ENCODE measurements at places on chromosomes 6 and 20.
A peak's percentile ranks its signal among the peaks of the same experiment; 100 is the strongest.

DNA sequence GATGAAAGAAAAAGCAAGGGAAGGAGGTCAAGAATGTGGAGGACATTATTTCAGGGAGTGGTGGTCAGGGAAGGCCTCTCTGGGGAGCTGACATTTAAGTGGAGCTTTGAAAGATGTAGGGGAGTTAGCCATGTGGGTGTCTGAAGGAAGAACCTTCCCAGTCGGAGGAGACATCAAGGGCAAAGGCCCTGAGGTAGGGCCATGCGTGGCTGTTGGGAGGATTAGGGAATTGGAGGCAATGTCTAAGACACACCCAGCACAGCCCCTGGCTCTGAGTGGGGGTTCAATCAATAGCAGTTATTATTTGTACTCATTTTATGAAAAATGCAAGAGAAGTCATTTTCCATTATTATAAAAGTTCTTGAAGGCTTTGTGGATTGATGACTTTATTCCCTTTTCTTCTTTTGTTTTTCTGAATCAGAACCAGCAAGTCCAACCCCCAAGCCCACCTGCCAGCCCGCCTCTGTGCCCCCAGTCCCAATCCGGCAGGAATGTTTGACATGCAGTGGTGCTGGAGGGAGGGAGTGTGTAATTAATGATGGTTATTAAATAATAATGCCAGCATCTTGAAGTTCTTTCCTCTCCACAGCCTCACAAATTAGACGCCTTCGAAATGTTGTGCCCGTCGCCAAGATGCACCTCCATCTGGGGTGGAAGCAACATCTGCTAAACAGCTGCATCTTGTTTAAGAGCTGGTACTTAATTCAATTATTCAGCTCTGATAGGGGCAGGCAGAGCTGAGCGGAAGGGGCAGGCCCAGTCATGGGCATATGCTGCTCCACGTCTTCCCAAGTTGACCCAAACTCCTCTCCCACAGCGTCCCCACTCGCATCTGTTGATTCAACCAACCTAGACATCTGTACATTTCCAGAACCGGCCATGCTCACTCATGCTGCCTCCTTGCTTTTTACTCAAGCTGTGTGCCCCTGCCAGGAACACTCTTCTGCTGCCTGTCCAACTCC lies 81.3 kb upstream of the SIRPA start:
- no peak for DNase-seq

DNA sequence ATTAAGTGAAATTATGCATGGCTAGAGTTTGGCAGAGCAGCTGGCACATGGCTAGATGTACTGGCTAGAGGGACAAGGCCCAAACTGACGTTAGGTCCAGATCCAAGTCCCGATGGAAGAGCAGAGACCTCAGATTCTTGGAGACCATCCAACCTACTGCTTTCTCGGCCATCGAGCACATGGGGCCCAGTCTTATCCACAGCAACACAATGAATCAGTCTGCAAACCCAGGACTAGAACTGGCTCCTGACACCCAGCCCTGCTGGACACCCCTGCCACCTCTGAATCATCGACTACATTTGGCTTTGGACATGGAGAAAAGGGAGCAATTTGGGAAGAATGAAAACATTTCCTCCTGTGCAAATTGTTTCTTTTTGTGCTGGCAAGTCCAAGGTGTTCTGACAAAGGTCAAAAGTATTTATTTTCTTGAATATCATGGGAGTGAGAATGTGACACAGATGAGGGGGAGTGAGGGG lies 23.9 kb upstream of the YWHAB start:
- no peak for DNase-seq

GRCh38 chr6:156068881-156069280 lies 613.2 kb upstream of the NOX3 start:
- no peak for DNase-seq

- no peak for DNase-seq
These were observed 111.8 kb downstream of the PERP start for GRCh38 chr6:137995371-137995770.

GRCh38 chr6:161235776-161236633 lies 37.9 kb downstream of the AGPAT4 start:
- no peak for DNase-seq

DNA sequence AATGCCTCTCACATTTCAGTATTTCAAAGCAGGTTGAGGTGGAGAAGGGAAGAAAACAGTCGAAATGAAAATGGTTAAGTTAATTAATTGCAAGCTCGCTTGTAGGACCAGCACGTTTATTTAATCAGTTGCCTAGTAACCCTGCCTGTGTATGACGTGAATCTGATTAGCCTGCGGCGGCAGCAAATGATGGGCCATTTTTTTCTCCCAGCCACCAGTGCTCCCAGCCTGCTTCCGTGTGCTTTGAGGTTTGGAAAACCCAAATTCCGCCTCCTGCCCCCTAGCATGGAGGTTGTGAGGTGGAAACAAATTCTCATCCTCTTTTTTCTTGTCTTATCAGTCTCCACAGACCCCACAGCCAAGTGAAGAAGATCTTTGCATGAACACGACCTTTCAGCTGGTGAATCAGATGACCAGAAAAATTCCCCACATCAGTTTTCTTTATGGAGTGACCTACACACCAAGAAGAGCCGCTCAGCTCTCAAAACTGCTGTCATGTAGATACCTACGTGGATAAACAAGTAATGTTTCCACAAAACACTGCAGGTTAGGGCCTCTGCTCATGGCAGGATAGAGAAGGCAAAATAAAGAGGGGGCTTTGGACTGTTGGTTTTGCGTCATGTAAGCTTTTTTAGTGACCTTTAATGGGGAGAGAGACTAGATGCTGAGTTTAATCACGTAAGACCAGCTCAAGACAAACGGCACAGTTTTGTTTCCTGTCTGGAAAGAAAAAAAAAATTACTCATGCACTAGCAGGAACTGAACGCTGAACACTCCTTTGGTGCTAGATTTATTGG lies 572.9 kb upstream of the NOX3 start:
- no peak for DNase-seq

DNA sequence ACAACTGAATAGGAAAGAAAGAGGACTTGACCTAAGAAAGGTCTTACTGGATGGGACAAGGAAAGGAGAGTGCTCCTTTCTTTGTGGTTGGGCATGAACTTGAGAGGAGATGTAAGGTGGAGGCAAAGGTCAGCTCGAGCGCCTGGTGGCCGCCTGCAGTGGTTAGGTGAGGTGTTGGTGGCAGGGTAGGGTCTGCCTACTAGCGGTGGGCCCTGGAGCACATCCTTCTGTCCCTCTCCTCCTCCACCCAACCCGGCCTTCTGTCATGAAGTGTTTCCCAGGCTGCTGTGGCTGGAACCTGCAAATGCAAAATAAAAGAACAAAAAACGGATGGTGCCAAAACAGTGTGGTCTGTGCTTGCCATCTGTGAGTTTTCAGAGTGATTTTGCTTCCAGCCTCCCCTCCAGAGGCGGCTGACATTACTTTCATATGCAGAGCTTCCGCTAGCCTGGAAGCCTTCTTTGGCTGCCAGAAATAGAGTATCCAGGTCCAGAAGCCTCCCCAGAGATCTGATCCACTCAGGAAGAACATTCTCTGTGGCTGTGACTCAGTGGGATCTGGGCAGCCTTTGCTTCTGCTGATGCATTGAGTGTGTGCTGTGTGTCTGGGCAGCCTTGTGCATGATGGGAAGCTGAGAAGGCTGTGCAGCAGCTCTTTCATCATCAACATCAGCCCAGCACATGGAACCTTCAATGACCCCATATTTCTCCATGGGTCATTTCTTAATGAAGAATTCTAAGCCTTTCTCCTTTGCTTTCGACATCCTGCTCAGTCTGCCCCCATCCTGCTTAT lies 79.8 kb upstream of the FAM184A start:
- DNase-seq, result no peak

- no peak for DNase-seq
These were observed 191.7 kb upstream of the TSHZ2 start for GRCh38 chr20:52780462-52780861.

DNA sequence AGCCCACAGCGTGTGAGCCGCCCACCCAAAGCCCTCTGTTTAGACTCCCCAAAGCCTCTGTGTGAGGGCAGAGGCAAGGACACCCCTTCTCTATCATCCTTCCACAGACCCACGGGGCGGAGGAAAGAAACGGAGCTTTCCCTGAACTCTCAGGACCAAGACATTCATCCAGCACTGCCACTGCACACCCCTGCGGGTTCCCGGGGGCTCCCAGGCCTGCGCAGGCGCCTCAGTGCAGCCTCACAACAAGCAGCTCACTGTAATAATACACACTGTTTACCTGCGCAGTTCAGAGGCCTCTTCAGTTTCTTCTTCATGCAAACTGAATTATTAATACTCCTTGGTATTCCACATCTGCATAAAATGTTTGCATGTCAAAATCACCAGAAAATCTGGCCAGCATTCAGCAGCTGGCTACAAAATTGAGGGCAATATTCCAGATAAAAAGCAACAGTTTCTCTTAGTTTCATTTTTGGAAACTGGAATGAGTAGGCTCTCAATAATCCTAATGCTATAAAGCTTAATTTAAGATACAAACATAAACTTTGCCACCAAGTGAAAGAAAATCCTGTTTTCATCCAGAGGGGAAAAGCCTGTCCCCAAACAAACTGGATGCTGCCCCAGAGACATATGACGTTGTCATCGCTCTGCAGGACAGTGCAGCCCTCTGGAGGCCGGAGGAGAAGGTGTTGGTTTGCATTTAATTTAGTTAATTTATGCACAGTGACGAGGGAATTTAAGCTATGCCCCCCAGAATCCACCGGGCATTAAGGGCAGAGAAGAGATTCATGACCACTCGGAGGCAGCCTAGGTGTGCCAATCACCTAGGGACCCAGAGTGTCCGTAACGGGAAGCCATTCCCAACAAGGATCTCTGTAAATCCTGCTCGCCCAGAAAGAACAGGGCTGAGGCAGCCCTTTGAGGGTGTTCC lies 45.3 kb downstream of the NINL start:
- DNase-seq, result no peak

DNA sequence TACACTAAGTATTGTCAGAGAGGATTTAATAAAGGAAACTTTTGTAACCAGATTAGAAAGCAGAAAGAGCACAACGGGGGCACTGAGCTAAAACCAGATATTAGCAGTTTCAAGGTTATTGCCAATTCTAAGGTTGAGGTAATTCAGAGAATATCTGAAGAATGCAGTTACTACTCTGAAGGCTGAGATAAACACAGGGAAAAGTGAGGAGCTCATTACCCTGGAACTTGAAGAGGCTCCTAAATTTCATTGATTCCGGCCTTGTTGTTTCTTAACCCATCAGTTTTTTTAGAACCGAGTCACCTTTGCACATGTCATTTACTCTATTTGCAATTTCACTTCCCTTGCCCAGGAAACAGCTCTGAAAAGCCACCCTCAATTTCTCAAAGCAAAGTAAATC lies 72.4 kb upstream of the BTBD3 start:
- no peak for DNase-seq

- no peak for DNase-seq
These were observed 1.2 kb upstream of the RIPOR3 start for GRCh38 chr20:50692552-50692933.

DNA sequence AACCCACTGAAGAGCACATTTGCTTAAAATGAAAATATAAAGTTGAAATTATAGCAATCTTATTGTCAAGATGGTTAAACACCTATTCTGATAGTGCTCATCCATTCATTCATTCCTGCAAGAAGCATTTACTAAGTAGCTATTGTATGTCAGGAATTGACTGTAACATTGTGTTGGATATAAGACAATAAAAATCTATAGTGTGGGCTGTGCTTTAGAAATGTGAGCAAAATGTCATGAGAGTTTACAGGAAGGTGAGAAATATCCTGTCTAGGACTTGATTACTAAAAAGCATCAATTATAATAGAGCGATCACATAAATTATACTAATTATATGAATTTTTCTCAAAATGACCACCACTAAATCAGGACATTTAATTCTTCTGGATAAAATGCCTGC lies 123.0 kb downstream of the HAO1 start:
- no peak for DNase-seq

- no peak for DNase-seq
These were observed 1.4 kb downstream of the NFYA start for GRCh38 chr6:41073968-41074691.

DNA sequence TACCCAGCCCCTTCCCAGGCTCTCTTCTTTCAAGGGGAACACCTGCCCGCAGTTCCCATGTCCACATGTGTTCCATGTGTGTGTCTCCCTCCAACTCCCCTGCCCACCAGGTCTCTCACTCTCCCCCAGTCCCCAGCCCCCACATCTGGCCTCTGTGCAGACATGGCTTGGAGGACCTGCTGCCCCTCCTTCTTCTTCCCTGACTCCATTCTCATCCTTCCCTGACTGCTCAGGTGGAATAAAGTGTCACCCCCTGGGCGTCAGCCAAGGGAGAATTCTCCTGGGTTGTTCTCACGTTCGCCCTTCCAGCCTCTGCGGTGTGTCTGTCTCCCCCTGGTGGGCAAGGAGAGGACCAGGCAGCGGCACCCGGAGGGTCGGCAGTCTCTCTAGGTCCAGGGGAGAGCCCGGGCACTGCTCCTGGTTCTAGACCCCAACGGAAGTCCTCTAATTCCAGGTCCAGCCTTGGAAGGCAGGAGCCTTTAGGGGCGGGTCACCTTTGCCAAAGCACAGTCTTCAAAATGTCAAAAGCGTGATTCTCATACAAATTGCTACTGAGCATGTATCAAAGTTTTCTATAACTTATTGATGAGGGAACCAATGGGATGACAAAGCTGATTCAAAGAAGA lies 50.5 kb downstream of the EBF4 start:
- DNase-seq, result peak; percentile 69

GRCh38 chr6:35428421-35429149 lies 23.6 kb upstream of the FANCE start:
- no peak for DNase-seq

DNA sequence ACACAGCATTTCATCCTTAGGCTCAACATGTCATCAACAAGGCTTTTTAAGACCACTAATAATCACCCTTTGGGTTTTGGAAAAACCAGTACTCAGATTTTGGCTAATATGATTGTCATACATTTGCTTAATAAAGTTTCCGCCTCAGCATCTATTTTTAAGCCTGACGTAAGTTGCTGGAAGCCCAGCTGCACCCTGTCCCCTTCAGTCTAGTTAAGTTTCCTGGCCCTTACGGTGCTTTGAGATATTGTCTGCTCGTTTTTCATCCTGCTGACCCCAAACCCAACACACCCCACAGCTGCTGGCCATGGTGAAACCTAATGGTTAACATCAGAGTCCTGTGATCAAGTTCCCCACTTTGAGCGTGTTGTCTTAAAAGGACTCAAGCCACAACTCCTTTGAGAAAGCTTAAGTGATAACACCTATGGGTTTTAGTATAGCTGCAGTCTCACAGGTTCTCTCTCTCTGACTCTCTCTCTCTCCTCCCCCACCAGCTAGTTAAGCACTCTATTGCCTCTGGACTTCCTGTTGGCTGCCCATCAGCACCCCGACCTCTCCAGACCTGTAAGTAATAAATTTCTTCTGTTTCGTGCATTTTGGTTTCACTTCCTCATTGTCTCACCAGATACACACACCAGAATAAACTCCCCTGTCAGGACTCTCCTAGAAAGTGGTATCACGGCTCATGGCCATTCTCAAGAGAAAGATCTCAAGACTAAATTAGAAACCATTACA lies 802.0 kb downstream of the C6orf118 start:
- no peak for DNase-seq

- DNase-seq, result peak; percentile 9
These were observed 12.7 kb downstream of the SAYSD1 start for GRCh38 chr6:39102071-39102820.

- no peak for DNase-seq
These were observed 16.4 kb upstream of the BRPF3 start for GRCh38 chr6:36180126-36180525.

Data from activated naive CD8-positive, alpha-beta T cell treated with anti-CD3 and anti-CD28 coated beads for 36 hours (primary cell).